ENCODE measurements at places on chromosomes 7 and 10. TPM values are rescaled to one million over a fixed set of nuclear protein-coding genes. Genes with fewer than 3 reads are reported as not detected.

Gene PBLD
- 2.3 TPM for polyA plus RNA-seq

Gene AEBP1
- 5.7 TPM for polyA plus RNA-seq

Gene FERD3L
- polyA plus RNA-seq = not detected

Gene NEUROD6
- not detected for polyA plus RNA-seq

Gene HKDC1
- polyA plus RNA-seq = 0.07 TPM

Gene HOXA11
- polyA plus RNA-seq = 0.04 TPM

Gene C10orf120
- polyA plus RNA-seq = not detected

Gene SSC4D
- polyA plus RNA-seq = 0.63 TPM

Gene EVX1
- not detected for polyA plus RNA-seq

Gene FAM237B
- not detected for polyA plus RNA-seq

Gene UCN3
- polyA plus RNA-seq = not detected

Gene ZNF425
- polyA plus RNA-seq = 1.2 TPM

Gene CCDC136
- 18.0 TPM for polyA plus RNA-seq

GRCh38 chr7:36711256-36711655 lies 13.0 kb downstream of the AOAH start:
- no peak for DNase-seq

GRCh38 chr7:157384301-157384700 lies 47.5 kb downstream of the DNAJB6 start:
- DNase-seq = peak; percentile 28

DNA sequence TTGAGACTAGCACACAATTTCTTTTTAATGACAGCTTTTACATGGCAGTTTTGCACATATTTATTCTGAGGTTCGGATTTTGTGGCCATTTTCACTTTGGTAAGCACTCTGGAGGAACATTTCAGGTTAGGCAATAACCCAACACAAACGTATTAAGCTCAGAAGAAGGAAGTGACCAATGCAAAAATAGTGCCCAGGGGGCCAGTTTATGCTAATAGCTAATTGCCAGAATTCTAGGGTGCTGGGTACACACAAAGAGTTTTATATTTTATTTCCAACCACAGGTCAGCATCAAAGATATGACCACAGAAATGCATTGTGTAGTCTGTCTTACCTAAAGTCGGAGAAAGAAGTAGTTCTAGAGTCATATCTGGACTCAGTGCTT lies 8.4 kb upstream of the AGR2 start:
- DNase-seq = no peak

- no peak for DNase-seq
Observed at GRCh38 chr10:6456067-6456466, 124.0 kb downstream of the PRKCQ start.

DNA sequence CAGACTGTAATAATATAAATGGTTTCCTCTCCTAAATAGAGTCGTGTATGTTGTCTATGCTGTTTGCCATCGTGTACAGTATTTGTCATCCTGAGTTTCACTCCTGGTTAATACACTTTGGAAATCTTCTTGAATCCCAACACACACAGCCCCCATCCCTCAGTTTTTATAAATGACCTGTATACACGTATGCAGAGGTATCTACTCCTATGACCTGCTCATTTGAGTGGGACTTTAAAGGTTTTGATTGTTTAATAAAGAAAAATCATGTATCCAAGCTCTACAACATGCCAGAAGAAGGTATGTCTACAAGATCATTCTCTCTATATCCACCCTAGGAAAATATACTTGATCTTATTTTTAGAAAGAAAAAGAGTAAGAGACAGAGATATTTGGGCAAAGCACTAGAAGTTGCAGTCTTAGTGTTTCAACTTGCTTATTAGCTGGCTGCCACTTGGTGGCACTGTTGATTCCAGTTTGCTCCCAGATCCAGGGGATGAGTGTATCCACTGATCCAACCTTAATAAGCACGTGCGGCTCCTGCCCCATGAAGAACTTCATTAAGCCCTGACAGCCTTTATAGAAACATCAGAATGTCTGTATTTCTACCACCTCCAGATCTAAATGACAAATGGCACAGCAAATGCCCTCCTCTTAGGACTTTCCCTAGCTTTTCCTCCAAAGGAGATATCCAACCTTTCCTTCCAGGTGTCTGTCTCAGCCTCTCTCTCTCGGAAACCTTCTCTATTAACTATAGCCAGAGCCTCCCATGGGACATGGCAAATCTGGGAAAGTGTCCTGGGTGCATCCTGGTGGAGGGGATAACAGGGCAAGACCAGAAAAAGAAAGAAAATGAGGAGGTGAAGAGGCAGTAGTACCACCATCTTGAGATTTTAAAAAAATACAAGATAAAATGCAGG lies 181.6 kb upstream of the NEBL start:
- DNase-seq = peak; percentile 61

DNA sequence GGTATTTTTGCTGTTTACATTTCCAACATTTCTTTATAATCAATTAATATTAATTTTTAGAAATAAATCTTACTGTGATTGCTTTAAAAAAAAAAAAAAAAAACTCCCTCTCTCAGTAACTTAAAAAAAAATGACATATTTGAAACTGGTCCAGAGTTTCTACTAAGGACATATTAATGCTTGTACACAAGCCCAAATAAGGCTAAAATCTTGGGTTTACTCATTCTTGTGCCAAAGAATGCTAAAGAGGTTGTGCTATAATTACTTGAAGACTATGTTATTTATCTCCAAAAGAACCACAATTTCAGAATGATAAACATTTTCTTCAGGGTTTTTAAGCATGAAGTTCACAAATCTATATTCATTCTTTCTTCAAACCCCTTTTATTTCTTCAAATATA lies 39.4 kb upstream of the PHF14 start:
- peak; percentile 71 for DNase-seq

GRCh38 chr10:49526619-49527018 lies 12.3 kb downstream of the ERCC6 start:
- no peak for DNase-seq

- DNase-seq = peak; percentile 84
Observed at GRCh38 chr7:44072364-44073231, 7.2 kb upstream of the PGAM2 start.

DNA sequence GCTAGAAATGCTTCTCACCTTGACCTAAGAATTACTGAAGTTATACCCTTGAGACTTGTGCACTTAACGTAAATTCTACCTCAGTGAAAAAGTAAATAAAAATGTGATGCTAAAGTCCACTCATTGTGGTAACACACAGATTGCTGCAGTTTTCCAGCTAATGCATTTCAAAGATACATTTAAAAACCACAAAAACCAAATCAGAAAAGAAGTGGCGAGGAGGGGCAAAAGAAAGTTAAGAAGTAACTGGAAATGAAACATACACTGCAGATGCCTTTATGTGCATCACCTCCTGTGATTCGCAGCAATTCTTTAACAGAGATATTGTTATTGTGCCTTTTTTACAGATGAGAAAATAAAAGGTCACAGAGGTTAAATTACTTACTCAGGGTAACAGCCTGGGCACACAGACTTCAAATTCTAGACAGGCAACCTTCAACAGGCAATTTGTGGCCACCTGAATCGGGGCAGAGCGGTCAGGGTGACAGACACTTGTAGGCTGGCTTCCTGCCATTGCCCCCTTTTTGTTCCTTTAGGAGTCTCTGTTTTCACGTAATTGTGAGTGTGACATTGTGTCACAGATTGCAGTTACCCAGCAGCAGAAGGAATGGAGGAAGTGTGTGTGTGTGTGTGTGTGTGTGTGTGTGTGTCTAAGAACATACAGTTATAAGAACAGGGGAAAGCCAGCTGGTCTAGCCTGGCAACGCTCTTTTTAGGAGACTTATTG lies 1.9 kb downstream of the WIPF3 start:
- no peak for DNase-seq

- DNase-seq = no peak
Observed at GRCh38 chr10:103232131-103232673, 13.5 kb upstream of the RPEL1 start.

GRCh38 chr7:115533785-115534184 lies 496.8 kb downstream of the TFEC start:
- peak; percentile 60 for DNase-seq

DNA sequence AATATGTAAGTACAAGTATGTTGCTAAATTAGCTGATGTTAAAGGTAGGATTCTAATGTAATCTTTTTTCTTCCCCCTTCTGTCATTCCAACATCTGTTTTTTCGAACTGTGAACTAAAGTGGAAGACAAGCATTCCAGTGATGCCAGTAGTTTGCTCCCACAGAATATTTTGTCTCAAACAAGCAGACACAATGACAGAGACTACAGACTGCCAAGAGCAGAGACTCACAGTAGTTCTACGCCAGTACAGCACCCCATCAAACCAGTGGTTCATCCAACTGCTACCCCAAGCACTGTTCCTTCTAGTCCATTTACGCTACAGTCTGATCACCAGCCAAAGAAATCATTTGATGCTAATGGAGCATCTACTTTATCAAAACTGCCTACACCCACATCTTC lies 62.7 kb downstream of the WAC start:
- peak; percentile 24 for DNase-seq

- DNase-seq = no peak
Observed at GRCh38 chr10:95440038-95440725, 121.0 kb downstream of the SORBS1 start.

- DNase-seq = no peak
Observed at GRCh38 chr10:98318861-98319260, 50.9 kb upstream of the LOXL4 start.

DNA sequence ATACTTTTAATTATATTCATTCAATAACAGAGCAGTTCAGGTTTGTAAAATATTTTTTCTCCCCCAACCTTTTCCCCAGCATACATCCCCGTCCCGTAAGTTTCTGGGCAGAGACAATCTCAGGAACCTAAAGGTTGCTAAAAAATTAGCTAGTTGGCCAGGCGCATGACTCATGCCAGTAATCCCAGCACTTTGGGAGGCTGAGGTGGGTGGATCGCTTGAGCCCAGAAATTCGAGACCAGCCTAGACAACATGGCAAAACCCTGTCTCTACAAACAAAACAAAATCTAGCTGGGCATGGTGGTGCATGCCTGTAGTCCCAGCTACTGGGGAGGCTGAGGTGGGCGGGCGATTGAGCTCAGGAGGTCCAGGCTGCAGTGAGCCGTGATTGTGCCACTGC lies 40.2 kb downstream of the TCF7L2 start:
- DNase-seq = no peak

- DNase-seq = peak; percentile 51
Observed at GRCh38 chr7:100719523-100720278, 567 bp upstream of the EPO start.

- DNase-seq = no peak
Observed at GRCh38 chr10:77359287-77359691, 278.3 kb downstream of the KCNMA1 start.

DNA sequence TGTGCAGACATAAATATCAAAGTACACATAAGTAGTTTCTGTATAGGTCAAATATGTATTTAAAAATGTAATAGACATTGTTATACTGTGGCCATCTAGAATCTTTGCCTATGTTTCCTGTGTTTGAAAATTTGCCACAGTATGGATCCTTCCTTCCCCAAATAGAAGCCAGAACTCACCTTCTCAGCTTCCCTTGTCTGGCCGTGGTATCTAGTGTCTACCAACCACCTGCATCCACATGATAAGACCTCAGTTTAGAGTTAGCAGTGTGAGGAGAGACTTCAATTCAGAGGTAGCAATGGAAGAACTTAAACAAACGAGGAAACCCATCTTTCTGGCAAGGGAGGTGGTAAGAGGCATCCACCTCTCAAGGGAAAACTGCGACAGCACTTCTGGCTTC lies 4.9 kb downstream of the TRDMT1 start:
- DNase-seq = no peak

- no peak for DNase-seq
Observed at GRCh38 chr7:33336820-33337219, 207.5 kb downstream of the BBS9 start.

Measured in IMR-90 (cell line).